ENCODE measurements at places on chromosomes 4 and X.

DNA sequence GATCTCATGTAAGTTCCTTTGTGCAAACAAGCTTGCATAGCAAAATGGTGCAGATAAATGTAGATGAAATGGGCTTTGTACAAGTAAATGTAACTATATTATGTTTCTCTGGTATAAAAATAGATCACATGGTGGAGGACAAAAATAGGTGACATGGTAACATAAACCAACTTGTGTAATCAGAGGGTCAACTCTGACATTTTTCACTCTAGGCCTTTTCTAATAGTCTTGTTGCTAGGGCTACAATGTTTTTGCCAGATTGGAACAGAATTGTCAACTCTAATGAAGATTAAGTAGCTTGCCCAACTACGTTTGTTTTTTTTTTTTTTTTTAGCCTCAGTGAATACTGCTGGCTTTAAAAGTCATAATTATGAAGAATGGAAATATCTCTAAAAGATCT, 11.5 kb downstream of the MAD2L1 start:
- DNase-seq: peak; percentile 26

DNA sequence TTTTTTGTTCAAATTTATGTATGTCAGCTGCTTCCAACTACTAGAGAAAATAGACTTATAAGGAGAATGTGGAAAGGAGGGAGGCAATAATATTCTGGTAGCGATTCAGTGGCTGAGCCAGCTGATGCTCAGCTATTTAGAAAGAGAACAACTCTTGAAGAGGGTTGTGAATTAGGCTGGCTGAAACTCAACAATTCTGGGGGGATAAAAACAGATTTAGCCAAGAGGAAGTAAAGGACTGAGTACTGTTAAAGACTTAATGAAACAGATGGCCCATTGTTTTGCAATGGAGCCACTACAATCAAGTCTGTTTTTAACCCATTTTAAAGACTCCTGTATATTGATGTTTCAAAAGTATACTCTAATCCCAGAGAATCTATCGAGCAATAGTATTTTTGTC, 1058.9 kb downstream of the C4orf33 start:
- no peak for DNase-seq

GRCh38 chrX:86348669-86349068, 200.4 kb downstream of the DACH2 start:
- DNase-seq: no peak

- DNase-seq: no peak
Observed at GRCh38 chr4:123315617-123316016, 81.0 kb upstream of the SPRY1 start.

GRCh38 chr4:139559089-139559479, 3.1 kb upstream of the SETD7 start:
- DNase-seq: no peak

DNA sequence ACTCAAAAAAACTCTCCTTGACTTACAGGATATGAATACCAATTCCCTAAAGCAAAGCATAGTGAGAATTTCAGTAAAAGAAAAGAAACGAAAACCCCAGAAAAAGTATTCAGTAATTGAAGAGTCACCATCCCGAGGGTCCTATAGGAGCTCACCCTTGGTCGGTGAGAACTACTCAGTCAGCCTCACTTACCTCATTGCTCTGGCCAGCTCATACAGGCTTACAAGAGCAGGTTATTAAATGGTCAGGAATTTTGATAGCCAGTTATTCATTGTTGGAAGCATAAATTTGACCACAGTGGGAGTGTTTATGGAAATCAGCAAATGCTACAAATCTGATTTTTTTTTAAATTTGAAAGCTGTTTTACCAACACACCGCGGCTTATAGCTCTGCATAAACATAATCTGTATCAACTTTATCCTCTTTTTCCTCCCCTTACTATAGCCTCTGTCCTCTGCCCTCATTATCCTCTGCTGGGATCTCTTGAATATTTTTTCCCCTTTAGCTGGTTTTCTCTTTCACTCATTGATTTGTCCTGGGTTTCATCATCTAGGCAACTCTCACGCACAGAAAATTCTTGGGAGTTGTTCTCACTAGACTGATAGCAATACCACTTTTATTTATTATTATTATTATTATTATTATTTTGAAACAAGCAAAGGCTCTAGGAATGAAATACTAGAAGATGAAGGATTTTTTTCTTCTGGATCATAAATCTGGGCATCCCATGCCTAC, 11.0 kb upstream of the CXCL2 start:
- peak; percentile 75 for DNase-seq

GRCh38 chr4:41912546-41912945, 22.7 kb upstream of the TMEM33 start:
- peak; percentile 25 for DNase-seq

DNA sequence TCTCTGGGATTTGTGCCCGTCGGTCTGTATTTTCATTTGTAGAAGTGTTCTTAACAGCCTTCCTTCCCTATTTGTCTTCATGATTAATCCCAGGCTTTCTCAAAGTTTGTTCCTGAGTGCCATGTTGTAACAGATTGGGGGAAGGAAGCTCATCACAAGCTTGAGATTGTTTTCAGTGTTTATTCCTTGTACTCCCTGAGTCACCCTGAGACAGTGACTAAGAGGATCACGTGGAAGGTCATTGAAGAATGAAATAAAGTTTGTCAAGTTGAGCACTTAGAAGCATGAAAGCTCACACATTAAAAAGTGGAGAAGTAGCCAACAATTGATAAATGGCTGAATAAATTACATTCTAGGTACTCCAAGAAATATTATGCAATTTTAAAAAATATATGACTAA, 153.5 kb upstream of the FAM241A start:
- peak; percentile 76 for DNase-seq

DNA sequence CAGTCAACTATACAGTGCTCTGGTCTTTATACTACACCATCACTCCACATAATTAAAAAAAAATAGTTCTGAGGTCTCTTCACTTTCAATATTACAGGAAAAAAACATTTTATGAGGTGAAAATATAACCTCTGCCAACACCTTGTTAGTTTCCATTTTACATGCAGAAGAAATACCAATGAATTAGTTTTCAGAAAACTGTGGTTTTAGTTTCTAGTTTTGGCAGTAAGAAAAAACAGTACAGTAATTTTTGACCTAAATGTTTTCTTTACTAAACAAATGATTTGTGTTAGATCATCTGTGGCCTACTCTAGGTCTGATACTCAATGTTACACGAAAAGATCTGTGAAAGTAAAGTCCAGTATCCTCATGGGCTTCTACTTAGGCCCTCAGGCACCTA, 10.0 kb downstream of the SULT1E1 start:
- DNase-seq: no peak

- DNase-seq: no peak
Observed at GRCh38 chrX:52870046-52870445, 2.2 kb upstream of the XAGE3 start.

- no peak for DNase-seq
Observed at GRCh38 chr4:79575709-79576428, 167.8 kb upstream of the GK2 start.

GRCh38 chrX:69362354-69362753, 141.8 kb upstream of the NALF2 start:
- DNase-seq: no peak
